ENCODE measurements at places on chromosomes 16 and 17.

DNA sequence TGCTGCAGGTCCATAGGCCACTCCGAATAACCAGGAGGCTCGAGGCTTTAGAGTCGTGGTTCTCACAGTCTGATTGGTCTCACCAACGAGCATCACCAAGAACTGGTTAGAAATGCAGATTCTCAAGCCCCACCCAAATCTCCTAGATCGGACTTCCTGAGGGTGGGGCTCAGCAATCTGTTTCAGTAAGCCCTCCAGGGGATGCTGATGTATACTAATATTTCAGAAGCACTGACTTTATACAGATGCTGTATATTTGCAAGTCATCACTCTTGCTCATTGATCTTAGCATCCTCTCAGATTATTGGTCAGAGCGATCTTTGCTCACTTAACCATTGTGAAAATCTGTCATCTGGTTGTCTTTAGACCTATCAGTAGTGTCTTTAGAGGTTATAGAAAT, 4.4 kb upstream of the VAC14 start:
- no peak for DNase-seq

DNA sequence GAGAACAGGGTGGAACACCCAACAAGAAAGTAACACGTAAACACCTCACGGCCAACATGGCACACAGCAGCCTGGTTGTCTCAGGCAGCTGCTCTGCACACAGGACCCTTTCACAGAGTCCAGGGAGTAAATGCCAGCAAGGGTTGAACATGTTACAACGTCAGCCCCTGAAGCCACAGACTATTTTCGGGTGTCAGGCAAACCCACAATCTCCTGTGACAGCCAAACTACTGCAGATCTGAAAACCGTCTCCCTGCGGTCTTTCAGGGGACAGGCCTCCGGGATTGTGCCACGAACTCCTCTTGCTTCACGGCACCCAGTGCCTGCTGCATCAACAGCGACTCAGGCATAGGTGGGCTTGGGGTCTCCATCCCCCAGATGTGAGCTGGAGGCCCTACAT, 127.7 kb downstream of the XYLT1 start:
- peak; percentile 43 for DNase-seq

GRCh38 chr17:17495536-17496188, 533 bp downstream of the RASD1 start:
- DNase-seq = peak; percentile 68

DNA sequence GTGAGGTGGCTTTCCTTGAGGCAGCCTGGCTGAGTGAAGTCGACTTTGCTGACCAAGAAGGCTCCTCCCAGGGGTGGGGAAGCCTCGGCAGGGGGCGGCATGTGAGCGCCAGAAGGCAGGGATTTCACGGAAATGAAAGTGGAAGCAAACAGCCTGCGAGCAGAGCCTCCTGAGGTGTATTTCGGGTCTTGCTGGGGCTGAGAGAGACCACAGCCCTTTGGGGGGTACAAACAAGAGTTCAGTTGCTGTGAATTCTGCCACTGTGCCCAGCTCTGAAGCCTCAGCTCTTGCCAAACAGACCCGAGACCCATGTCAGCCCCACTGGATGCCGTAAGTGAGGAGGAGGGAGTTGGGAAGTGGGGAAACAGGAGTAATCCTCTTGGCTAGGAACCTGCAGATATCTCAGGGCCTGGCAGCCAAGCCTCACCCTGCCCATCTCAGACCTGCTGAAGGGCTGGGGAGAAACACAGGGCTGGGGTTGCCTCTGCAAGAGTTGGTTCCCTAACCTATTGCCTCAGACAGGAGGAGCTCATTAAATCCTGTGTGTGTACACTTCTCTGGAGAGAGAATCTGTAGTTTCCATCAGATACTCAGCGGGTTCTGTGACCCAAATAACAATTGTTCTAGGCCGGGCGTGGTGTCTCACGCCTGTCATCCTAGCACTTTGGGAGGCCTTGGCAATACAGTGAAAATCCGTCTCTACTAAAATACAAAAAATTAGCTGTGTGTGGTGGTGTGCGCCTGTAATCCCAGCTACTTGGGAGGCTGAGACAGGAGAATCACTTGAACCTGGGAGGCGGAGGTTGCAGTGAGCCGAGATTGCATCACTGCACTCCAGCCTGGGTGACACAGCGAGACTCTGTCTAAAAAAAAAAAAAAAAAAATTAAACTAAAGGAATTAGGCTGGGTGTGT, at the start of gene IFI35:
IFI35 (plus strand) TSS at position 146 of the 913 bp plus-strand sequence; CDS start at position 310, 164 bp downstream.
- DNase-seq = peak; percentile 91

DNA sequence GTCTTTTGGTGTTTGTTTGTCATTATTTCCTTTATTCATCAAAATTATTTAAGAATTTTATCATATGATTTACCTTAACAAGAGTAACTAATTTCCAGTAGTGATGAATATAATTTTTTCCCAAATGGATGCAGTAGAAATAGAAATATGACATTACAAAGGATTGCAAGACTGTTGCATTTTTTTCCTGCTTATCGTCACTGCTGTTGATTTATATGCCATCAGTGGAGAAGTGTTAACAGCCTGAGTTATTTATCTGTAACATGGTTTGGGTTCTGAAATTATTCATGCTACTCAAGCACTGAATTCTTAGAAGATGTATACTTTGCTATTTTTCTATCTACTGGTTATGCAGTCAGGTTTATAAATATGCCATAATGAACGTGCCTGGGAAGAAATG, 68.6 kb downstream of the TMEM100 start:
- no peak for DNase-seq

- peak; percentile 27 for DNase-seq
These were observed 1.4 kb upstream of the GAA start for GRCh38 chr17:80100035-80100323.

GRCh38 chr17:78903101-78903779, at the start of gene CEP295NL:
CEP295NL (minus strand) TSS chr17:78903201; CDS start chr17:78901828, 1,373 bp downstream.
- DNase-seq = peak; percentile 54

DNA sequence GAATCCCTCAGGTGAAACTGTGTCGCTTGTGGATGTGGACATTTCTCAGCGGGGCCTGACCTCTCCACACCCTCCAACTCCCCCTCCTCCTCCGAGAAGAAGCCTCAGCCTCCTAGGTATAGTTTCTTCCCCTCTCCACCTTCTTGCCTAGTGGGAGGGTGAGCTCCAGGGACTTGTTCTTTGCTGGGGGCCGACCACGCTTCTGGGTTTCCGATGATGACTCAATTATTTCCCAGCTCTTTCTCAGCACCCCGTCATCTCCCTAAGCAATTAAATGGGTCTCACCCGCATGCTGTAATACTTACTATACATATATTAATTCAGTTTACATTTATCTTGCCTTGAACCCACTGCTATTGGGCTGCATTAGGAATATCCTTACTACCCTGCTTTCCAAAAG, 13.1 kb downstream of the SOCS7 start:
- DNase-seq = no peak

- DNase-seq = no peak
These were observed 8.3 kb downstream of the OTOP3 start for GRCh38 chr17:74943808-74944522.

DNA sequence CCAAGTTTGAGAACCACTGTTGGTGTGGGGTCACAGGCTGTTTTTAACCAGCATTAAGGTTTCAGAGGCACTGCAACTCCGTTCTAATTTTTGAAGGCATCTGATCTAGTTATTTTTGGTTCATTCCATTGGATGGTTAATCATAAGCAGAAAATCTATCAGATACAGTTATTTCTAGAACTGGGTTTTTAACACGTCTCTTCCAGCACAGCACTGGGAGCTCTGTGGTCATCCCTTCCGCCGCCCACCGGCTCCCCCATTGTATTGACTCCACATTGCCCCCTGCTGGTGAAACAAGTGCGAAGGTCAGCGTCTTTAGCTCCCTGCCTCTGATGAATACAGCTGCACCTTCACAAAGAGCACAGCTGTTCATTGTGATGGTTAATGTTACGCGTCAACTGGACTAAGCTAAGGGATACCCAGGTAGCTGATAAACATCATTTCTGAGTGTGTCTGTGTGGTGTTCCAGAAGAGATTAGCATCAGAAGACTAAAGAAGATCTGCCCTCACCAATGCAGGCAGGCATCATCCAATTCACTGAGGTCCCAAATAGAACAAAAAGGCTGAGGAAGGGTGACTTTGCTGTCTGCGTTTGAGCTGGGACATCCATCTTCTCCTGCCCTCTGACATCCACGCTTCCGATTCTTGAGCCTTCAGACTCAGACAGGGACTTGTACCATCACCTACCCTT, 8.5 kb downstream of the CCL18 start:
- DNase-seq = peak; percentile 90

DNA sequence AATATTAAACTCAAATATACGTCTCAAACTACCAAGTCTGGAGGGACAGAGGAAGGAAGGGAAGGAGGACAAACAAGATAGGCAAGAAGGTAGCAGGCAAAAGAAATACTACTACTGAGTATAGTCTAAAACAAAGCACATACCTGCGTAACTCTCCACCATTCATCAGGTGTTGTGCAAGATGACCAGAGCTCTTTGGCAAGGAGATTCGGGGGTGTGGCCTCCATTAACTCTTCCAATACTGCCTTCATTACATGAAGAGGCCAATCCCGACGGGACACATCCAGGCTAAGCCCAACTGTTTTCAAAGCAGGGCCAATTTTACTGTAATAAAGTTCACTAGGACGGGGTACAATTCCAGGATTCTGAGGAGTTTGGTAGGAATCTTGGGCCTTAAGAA, 38.2 kb upstream of the ARL6IP1 start:
- no peak for DNase-seq

DNA sequence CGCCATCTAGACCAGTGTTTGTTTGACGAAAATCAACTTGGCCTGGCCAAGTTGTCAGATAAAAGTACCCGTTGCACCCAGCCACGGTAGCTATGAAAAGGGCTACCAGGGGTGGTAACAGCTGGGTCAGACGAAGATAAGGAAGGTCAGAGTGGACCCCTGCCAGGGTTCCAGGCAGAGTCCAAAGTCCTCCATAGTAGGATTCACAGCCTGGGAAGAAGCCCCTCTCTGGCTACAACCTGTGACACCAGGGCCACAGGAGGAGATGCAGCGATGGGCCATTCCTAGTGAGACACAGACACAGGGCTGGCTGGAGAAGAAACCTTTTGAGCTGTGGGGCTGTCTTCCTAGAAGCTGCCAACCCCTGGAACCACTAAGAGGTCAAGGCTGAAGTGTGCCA, 39.3 kb downstream of the MEAK7 start:
- no peak for DNase-seq

DNA sequence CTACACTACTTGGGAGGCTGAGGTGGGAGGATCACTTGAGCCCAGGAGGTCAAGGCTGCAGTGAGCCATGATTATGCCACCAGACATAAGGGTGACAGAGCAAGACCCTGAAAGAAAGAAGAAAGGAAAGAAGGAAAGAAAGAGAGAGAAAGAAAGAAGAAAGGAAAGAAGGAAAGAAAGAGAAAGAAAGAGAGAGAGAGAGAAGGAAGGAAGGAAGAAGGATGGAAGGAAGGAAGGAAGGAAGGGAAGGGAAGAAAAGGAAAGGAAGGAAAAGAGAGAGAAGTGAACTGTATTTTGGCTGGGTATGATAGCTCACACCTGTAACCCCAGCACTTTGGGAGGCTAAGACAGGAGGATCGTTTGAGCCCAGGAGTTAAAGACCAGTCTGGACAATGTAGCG, 24.3 kb upstream of the PYY start:
- DNase-seq = no peak

GRCh38 chr17:10295728-10296343, 77.0 kb downstream of the MYH13 start:
- peak; percentile 53 for DNase-seq

- no peak for DNase-seq
These were observed 31.3 kb upstream of the SLC39A11 start for GRCh38 chr17:73123606-73124320.

- no peak for DNase-seq
These were observed 382.0 kb upstream of the DYNLRB2 start for GRCh38 chr16:80158766-80159165.

- DNase-seq = no peak
These were observed 22.1 kb downstream of the RAI1 start for GRCh38 chr17:17703140-17703919.

DNA sequence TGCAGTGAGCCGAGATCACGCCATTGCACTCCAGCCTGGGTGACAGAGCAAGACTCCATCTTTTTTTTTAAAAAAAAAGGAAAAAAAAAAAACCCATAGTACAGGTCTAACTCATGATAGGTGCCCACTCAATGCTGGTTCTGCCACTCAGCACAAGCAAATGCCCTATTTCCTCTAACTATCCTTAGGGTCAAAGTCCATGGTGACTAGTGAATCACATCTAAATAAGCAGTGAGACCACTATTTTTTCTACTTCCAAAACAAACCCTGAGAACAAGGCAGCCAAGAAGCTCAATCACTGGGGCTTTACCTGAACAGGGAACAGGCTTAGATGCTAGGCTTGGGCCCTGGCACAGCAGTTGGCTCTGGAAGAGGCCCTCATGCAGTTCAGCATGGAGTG, 3.4 kb downstream of the BLTP2 start:
- no peak for DNase-seq

DNA sequence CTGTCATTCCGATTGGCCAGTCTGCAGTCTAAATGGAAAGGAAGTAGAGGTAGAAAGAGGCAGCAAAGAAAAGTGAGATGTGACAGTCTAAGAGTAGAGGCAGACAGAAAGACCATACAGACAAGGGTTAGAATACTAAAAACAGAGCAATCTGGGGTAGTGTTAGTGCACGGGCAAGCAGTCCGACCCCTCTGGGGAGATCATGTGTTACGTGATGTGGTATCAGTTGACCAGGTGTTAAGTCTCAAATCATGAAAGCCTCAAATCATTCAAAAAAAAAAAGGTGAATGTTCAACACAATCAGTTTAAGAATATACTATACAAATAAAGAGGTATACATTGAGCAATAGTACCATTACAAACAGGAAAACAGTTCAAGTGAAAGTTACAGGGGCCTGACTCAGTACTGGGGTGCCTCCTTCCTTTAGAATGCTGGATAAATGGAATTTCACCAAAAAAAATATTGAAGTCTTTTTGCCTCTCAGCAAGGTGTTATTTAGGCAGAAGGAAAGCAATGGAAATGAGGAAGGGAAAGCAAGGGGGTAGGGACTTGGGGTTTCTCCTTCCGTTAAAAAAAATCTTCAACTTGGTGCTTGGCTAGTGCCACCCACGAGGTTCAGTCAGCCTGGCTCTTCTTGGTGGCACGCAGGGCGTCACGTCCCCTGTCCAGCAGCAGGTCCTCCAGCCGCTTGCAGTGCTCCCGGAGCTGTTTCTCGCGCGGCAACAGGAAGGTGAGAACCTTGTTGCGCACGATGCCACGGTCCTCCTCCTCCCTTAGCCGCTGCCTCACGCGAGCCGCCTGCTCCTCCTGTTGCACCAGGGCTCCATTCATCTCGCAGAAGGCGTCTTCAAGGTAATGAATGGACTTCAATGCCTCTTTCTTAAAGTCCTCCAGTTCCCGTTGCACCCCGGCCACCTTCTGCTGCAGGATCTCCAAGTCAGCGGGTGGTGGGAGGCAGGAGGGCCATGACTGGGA, 616 bp downstream of the CCDC182 start:
- no peak for DNase-seq

DNA sequence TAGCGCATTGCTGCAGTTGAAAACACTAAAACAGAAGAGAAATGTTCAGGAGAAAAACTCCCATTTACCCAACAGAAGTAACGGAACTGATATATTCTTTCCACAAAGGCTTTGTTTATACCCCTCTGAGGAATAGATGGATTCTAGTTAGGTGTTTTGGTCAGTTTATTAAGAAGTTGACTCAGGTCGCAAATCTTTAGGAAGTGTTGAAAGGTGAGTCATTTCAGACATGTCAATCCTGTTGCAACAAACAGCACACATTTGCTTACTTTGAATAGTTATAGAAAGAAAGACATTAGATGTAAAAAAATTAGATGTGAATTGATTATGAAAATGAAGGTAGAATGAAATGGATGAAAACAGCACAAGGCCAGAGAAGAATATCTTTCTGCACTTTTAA, 941.0 kb downstream of the KCNJ2 start:
- no peak for DNase-seq
